Kidney epithelial cell (primary cell): ENCODE measurements at places on chromosomes 12 and 14.
A peak's percentile ranks its signal among the peaks of the same experiment; 100 is the strongest.

GRCh38 chr12:16756833-16757555 lies 151.0 kb upstream of the LMO3 start:
- DNase-seq, result no peak

- DNase-seq, result no peak
Measured at GRCh38 chr12:116050275-116050674, 227.2 kb downstream of the MED13L start.

GRCh38 chr12:19217446-19217845 lies 87.9 kb downstream of the PLEKHA5 start:
- DNase-seq, result no peak

DNA sequence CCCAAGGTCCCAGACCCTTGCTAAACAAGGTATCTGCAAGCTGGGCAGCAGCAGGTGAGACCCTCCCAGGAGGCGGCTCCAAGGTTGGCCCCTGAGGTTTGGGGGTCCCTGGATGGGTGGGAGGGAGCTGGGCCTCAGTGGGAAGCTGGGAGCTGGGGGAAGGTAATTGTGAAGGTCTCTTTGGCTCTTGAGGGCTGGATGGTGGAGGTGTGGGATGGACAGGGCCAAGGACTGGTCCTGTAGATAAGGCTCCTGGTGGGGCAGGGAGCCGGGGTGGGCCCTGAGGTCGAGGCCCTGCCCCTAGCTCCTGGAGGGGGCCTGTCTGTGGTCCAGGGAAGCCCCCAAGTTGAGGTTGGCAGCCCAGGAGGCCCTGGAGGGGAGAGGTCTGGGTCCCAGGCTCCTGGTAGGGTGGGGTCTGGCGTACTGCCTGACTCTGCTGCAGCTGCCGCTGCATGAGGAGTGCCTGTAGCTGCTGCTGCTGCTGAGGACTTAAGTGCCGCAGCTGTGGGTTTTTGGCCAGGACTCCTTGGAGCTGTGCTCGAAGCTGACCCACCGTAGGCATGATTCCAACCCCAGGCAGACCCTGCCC lies 13.1 kb upstream of the PRKAG1 start:
- no peak for DNase-seq

DNA sequence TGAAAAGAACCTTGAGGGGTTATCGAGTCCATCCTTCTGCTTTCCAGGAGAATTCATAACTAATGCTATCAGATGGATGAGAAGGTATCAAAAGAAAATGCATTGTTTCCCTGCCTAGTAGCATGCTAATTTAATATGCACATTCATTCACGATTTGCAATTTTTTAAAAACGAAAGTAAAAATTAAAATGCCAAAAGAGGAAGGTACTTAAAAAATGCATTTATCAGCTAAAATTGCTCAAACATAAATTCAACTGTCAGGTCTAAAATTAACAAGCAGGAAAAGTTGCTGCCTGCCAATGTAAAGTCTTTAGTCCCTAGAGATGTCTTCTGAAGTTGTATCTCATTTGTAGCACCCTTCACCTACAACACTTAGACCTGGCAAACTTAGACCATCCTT lies 7.9 kb downstream of the ATF7 start:
- DNase-seq, result no peak

GRCh38 chr12:38158428-38159091 lies 158.0 kb upstream of the ALG10B start:
- no peak for DNase-seq

- DNase-seq, result no peak
Measured at GRCh38 chr12:124583854-124584253, 16.4 kb upstream of the NCOR2 start.

- DNase-seq, result no peak
Measured at GRCh38 chr14:75234173-75235115, 44.2 kb upstream of the FOS start.

DNA sequence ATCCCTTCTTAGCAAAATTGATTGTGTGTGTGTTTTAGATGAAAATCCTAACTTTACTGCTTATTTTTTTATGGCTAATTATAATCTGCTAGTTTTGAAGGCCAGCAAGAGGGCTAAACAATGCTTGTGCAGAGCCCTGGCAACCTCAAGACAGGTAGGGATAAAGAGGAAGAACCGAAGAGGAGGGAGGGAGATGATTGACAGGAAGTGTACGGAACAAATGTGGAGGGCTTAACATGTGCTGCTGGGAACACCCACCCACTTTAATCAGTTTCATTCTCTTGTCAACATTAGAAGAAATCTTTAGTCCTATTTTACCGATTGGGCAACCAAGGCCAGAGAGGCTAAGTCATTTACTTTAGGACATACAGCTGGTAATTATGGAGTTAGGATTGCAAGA lies 1.4 kb upstream of the WSCD2 start:
- DNase-seq, result no peak

DNA sequence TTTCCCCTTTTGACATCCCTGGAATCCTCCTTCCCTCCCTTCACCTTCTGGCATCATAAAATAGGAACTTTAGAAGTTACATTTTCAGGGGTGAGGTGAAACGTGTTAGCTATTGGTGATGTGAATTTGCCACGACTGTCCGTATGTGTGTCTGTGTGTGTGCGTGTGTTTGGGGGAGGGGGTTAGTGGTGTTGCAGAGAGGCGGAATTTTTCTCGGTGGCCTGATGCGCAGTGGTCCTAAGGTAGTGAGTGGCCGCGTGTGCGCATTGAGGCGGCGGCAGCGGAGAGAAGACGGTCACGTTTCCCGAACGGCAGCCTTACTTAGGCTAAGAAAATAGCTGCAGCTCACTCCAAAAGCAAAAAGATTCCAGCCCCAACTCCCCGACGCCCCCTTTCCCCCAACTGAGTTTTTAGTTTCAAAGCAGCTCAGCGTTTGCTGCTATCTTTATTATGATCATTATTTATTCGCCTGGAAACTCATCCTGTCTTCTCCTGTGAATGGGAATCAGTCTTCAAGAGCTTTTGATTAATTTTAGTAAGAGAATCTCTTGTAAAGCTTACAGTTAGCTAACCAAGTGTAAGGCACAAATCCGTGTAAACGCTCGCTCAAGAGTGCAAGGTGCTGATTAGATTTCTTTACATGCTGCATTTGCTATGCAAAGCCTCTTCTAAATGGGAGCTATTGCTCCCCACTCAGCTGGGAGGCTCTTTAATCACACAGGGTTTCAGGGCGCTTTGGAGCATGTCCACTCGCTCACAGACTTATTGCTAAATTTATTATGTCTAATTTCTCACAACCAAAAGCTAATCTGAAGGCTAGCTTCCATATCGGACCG lies 4.7 kb downstream of the FLRT2 start:
- no peak for DNase-seq

GRCh38 chr12:89189448-89189847 lies 162.9 kb downstream of the DUSP6 start:
- no peak for DNase-seq

DNA sequence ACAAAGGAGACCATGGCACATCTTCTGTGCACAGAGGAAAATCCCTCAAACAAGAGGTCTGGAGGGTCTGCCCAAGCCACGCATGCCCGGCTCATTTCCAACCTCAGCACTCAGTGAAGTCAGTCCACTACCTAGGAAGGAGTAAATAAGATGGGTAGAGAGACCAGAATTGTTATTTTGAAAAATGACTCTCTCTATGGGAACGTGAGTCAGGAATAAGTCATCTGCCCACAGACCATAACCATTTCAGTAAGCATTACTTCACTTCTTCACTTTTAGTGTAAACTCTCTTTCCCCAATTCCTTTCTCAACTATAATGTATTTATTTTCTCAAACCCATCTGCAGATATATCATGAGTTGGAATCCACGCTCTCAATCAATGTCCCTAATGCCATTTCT lies 1039.9 kb upstream of the USP15 start:
- DNase-seq, result no peak

GRCh38 chr12:64170730-64171129 lies 51.4 kb downstream of the KICS2 start:
- DNase-seq, result no peak

GRCh38 chr14:68862954-68863594 lies 70.2 kb upstream of the ZFP36L1 start:
- DNase-seq, result peak; percentile 50

DNA sequence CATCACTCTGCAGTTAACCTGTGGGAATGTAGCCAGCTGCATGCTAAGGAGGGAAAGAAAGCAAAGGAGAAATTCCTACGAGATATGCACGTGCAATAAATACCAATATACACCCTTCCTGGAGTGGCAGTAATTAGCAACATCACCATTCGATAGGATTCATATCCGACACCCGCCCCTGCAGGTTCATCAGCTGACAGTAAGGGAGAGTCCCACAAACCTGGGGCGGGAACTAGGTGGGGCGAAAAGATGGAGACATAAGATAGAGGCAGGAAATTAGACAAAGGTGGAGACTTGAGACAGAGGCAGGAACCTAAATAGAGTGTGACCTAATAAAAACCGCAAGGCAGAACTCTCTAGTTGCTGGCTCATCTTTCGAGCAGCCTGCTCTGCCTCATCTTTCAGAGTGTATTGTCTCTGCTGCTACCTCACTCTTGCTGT lies 51.6 kb downstream of the PLEKHG3 start:
- no peak for DNase-seq

- peak; percentile 45 for DNase-seq
Measured at GRCh38 chr12:67370979-67371378, 101.8 kb downstream of the CAND1 start.

DNA sequence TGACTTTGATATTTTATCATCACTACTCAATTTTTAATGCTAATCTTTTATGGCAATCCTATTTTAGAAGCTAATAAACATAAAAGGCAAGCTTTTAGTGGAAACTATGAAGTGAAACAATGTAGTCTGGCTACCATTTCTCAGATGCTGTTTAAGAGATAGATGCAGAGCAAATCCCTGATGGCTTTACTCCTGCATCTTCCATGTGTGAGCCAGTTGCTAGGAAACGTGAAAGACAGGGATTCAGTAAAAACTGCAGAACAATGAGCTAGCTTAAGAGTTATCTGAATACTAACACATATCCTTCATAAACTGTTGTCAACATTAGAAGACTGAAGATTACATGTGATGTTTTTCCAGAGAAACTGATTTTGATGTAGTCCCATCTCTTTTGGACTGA lies 112.6 kb downstream of the SLC2A13 start:
- no peak for DNase-seq

DNA sequence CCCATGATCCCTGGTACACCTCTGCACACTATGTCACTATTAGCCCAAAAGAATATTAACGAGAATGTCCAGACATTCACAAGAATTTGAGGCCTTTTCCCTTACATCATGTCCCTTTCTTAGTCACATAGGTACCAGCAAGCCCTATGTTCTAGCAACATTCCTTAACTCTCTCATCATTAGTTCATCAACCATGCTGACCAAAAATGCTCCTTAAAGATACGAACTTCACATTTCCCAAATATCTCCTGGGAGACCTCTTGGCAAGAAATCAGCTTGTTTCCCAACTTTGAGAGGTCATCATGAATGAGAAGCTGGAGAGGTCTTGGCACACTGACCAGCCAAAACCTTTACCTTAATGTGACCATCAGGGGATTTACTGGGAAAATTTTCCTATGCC lies 4.6 kb downstream of the SALL2 start:
- DNase-seq, result no peak

DNA sequence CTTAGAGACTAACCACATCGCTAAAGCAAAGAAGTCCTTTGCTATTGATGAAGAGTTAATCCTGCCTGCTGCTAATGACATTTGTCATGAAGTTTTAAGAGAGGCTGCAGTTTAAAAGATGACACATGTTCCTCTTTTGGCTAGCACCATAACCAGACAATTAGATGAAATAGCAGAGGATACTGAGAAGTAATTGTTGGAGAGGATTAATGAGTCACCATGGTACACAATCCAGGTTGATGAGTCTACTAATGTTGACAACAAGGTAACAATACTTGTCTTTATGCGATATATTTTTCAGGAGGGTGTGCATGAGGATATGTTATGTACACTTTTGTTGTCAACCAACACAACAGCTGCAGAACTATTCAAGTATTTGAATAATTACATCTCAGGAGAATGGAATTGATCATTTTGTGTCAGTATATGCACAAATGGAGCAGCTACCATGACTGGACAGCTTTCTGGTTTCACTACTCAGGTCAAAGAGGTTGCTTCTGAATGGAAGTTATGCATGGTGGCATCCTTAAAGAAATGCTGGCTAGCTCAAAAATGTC lies 56.7 kb downstream of the LRRIQ1 start:
- no peak for DNase-seq

- DNase-seq, result no peak
Measured at GRCh38 chr12:46149079-46149464, 119.8 kb downstream of the SLC38A1 start.

GRCh38 chr12:128336204-128337070 lies 69.5 kb downstream of the TMEM132C start:
- DNase-seq, result no peak

DNA sequence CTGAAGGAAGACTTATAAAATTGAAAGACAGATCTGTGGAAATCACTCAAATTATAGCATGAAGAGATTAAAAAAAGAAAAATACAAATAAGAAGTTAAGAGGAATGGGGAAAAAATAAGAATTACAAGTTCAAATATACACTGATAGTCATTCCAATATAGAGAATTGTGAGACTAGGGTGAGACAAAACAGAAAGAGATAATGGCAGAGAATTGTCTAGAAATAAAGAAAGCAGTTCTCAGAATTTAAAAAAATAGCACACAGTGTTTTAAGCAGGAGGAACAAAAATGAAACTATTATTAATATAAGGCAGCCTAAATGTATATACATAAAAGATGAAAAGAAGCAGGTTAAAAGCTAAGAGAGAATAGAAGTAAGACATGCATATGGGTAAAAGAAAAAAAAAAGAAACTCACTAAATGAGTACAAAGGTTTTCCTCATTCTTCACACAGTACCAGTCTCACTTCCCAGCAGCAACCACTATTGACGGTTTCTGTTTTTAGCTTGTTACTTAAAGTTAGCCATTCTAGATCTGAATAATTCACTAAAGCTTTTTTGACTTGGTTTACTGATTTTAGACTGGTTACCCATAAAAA lies 31.1 kb downstream of the SLC38A4 start:
- DNase-seq, result no peak

DNA sequence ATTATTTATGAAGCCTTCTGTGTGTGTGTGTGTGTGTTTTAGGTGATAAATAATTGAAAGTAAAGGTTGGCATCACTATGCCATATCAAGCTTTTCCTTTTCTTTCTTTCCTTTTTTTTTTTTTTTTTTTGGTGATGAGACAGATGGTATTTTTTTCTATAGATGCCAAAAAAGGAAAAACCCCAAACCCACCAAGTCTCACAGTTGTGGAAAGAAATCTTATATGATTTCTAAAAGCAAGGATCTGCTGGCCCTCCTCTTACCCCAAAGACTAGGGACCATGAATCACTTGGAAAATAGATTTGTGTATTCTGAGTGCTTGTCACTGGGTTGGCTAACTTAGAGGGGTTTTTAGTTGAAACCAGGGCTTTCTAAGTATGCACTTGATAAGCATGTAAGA lies 181.3 kb downstream of the TMEM117 start:
- DNase-seq, result no peak

- DNase-seq, result no peak
Measured at GRCh38 chr12:54612225-54612750, 22.4 kb downstream of the LACRT start.

DNA sequence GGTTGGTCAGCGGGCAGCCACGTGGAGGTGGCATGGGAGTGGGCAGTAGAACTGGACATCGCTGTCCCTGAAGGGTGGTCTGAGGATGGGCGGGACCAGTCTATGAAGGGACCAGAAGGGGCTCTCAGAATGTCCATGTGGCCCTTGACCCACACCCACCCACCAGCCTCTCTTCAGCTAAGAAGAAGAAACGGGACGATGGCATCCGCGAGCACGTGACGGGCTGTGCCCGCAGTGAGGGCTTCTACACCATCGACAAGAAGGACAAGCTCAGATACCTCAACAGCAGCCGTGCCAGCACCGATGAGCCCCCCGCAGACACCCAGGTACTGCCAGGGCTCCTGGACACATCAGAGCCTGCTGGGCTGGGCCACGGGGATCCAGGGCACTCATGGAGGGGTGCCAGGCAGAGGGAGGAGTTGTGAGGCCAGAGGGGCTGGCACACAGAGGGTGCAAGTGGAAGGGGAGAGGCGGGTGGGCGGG lies 21.3 kb downstream of the SETD1B start:
- no peak for DNase-seq
